ENCODE measurements at places on chromosomes 7 and 10.

- no peak for DNase-seq
Observed at GRCh38 chr7:128875523-128875948, 12.9 kb downstream of the ATP6V1F start.

- DNase-seq = no peak
Observed at GRCh38 chr7:154857728-154858681, 144.9 kb downstream of the PAXIP1 start.

DNA sequence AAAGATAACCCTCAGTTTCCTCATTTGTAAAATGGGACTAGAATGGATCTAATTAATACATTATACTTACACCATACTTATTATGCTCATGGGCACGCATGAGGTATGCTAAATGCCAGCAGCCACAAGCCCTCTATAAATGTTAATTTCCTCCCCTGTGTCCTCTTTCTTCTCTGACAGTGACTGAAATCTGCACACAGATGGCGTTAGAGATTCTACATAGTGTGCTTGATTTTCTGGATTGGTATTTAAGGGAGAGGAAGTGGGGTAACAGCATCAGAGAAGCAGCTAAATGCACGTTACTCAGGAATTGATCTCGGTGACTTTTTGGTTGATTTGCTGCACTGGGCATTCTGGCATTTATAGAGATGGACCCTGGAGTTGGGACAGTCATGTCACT is 568.5 kb downstream of the CALN1 start:
- DNase-seq = peak; percentile 62

GRCh38 chr10:113865901-113866300 is 11.4 kb downstream of the NHLRC2 start:
- DNase-seq = peak; percentile 82

GRCh38 chr10:95384011-95384704 is 93.4 kb upstream of the PDLIM1 start:
- no peak for DNase-seq

DNA sequence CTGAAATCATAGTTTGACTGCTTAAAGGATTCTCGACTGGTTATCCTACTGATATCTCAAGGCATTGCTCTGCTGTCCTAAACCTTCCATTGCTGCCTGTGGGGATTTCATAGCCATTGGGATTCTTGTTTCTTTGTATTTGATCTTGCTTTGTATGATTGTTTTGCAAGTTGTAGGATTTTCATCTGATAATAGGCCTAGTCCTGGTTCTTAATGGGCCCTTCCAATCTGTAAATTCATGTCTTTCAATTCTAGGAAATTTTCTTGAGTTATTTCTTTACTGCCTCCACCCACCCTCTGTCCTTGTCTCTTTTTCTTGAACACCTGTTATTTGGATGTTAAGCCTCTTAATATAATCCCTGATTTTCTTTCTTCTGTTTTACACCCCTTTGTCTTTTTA is 72.2 kb downstream of the LANCL2 start:
- DNase-seq = no peak

GRCh38 chr7:129906700-129907099 is 46.1 kb downstream of the UBE2H start:
- DNase-seq = no peak

GRCh38 chr7:86445285-86445684 is 198.4 kb upstream of the GRM3 start:
- DNase-seq = no peak

- no peak for DNase-seq
Observed at GRCh38 chr7:150978126-150978789, at the start of gene KCNH2. KCNH2 (minus strand) TSS chr7:150978321; CDS start chr7:150977913, 408 bp downstream.

GRCh38 chr10:33039181-33039580 is 81.2 kb upstream of the ITGB1 start:
- no peak for DNase-seq

DNA sequence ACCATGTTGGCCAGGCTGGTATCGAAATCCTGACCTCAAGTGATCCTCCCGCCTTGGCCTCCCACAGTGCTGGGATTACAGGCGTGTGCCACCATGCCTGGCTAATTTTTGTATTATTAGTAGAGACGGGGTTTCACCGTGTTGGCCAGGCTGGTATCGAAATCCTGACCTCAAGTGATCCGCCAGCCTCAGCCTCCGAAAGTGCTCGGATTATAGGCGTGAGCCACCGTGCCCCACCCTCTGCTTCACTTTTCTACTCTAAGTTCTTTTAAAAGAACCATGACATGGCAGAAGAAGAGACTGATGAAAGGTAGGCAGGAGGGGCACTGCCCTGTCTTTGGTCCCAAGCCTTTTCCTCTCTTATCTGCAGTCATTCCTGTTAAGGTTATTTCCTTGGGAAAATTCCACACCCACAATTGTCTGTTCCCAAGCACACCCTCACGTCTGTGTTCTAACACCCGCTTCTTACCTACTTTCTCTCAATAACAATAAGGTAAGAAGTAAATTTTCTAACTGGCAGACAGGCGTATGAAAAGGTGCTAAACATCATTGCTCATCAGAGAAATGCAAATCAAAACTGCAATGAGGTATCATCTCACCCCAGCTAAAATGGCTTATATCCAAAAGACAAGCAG is 291.7 kb downstream of the DPP6 start:
- no peak for DNase-seq

- DNase-seq = no peak
Observed at GRCh38 chr7:147659036-147659995, 931.2 kb upstream of the C7orf33 start.
